AML-193 (cell line): ENCODE measurements at places on chromosomes 6 and 20.
A peak's percentile ranks its signal among the peaks of the same experiment; 100 is the strongest.

GRCh38 chr6:47094241-47094925 lies 52.3 kb upstream of the ADGRF1 start:
- DNase-seq: no peak

DNA sequence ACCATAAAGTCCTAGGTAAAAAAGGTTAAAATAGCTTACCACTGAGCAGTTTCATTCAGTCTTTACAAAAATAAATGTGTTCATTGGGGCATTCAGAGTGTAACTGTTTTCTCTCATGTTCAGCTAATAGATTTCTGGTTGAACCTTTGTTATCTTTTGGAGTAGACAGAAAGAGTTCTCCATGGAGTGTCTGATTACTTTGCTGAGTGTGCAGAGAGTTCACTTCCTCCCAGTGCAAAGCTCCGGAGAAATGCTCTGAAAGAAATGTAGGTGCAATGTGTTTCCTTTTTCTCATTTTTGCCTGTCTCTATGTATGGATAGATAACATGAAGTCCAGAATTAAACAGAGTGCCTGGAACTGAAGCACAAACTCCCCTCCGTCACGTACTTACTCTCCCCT lies 52.6 kb downstream of the JAG1 start:
- no peak for DNase-seq

GRCh38 chr20:51828762-51829161 lies 26.4 kb upstream of the SALL4 start:
- DNase-seq: no peak

GRCh38 chr6:27836141-27836782 lies 75.9 kb downstream of the OR2B2 start:
- DNase-seq: peak; percentile 25

DNA sequence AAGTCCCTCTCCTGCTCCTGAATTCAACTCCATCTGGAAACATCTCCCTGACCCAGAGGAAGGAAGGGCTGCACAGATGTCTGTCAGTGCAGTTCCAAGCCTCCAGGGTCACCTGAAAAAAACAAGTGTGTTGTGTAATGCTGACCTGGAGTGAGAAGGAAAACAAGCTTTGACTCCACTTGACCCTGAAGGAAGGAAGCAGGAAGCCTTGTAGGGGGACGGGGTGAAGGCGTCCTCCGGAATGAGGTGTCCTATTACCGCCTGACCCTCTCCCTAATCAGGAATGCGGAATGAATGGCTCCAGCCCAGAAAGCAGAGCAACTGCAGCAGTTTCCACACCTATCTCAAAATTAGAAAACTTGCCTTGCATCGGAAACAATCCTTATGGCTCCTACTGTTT lies 13.9 kb upstream of the ADGRF5 start:
- no peak for DNase-seq

GRCh38 chr20:52859156-52859876 lies 112.8 kb upstream of the TSHZ2 start:
- no peak for DNase-seq

DNA sequence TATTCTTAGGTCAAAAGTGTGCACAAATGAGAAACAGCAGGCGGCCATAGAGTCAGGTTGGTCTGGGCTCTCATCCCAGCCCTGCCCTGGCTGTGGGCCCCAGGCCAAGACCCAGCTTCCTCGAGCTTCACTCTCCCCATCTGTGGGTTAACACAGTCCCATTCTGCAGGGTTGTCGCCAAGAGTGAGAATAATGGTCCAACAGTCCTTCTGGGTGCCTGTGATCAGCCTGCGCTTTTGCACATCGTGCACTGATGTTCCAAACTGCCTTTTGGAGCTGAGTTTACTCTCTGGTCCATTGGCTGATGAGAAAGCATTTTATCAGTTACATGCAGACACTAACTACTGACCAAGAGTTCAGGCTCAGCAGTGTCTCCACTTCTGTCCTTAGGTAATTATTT lies 82.6 kb downstream of the INSM1 start:
- DNase-seq: no peak

GRCh38 chr6:21595285-21596144 lies 2.0 kb downstream of the SOX4 start:
- no peak for DNase-seq

DNA sequence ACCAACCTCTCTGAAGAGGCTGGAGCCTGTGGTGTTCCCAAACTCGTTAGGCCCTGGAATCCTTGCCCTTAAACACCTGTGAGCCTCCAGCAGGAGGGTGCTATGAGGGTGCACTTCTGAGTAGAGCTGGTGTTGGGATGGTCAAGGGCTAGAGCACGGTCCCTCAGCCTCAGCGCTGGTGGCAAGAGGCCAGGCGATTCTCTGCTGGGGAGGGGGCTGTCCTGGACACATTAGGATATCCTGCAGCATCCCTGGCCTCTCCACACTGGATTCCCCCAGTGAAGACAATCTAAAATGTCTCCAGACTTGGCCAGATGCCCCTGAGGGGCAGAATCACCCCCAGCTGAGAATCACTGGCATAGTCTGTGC lies 157.8 kb downstream of the SYCP2 start:
- DNase-seq: no peak

GRCh38 chr20:37202267-37202943 lies 23.1 kb upstream of the MROH8 start:
- peak; percentile 49 for DNase-seq

GRCh38 chr20:10167040-10167439 lies 51.6 kb upstream of the SNAP25 start:
- no peak for DNase-seq

DNA sequence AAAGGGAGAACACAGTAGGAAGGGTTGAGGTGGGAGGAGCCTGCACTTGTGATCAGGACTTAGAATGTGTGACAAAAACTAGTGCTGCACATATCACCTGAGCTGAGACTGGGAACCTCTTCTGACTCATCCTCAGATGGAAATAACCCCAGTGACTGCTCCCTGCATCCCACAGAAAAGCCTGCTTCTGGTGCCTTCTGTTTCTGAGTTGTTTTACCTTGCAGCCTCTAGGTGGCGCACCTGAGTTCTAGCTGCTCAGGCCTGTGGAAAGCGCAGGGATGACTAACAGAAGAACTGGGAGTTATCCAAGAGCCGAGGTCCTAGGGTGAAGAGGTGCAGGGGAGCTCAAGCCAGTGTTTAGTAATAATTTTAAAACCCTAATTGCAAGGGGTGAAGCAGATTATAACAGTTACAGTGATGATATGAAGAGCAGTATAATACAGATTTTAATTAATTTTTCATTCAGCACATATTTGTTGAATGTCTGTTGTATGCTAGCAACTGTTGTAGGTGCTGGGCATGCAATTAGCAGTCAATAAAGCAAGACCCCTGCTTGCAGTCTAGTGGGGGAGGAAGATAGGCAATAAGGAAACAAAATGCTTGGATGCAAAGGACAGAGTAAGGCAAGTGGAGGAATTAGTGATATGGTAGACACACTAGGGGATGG lies 302.5 kb downstream of the DHX35 start:
- DNase-seq: peak; percentile 14

- DNase-seq: no peak
These were observed 366 bp downstream of the SLC22A1 start for GRCh38 chr6:160121981-160122380.

DNA sequence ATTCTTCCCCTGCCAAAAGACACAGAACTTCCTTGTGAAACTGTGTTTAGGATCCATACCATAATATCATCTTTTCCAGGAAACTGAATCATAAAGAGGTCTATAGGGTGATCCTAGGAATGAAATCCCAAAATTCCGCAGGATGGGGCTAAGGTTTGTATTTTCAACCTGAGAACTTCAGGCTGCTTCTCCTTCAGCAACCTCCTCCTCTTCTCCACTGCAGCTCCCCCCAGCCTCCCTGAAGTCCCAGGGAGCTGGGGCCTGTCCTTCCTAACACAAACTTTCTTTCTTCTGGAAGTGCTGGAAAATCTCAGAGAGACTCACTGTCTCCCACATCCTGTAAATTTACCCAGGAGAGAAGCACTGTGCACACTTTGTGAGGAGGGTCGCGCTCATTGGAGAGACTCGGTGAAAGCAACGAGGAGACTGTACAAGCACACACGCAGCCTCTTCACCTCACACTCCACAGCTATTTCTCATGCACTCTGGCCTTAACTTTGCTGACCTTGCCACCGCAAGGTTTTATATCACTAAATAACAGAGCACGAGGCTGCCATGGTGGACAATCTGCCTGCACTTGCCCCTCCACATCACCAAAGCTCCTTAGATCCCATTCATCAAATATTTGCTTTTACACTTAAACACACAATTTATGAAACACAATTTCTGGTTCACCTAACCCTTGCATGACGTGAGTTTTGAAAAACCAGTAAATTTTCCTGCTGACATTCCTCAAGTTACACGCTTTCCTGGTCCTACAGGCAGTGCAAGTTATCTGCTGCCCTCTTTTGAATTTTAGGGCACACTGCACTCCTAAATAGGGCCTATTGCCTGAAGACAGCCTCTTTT lies 14.3 kb downstream of the ID4 start:
- peak; percentile 9 for DNase-seq

GRCh38 chr6:100657678-100658330 lies 193.1 kb upstream of the SIM1 start:
- peak; percentile 58 for DNase-seq

DNA sequence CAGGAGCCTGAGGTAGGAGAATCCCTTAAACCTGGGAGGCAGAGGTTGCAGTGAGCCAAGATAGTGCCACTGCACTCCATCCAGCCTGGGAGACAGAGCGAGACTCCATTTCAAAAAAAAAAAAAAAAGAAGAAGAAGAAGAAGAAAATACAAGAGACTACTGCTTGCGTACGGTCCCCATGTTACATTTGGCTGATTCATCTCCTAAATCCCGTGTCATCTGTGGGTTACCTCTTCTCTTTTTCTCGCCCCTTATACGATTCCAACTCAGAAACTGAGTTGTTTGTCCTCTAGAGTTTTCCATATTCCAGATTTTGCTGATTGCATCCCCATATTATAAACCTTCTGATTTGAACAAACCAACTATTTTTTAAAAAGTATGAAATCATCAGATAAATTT lies 62.4 kb upstream of the NELFCD start:
- DNase-seq: no peak

- no peak for DNase-seq
These were observed 68.7 kb downstream of the SYCP2 start for GRCh38 chr20:59864726-59865125.

DNA sequence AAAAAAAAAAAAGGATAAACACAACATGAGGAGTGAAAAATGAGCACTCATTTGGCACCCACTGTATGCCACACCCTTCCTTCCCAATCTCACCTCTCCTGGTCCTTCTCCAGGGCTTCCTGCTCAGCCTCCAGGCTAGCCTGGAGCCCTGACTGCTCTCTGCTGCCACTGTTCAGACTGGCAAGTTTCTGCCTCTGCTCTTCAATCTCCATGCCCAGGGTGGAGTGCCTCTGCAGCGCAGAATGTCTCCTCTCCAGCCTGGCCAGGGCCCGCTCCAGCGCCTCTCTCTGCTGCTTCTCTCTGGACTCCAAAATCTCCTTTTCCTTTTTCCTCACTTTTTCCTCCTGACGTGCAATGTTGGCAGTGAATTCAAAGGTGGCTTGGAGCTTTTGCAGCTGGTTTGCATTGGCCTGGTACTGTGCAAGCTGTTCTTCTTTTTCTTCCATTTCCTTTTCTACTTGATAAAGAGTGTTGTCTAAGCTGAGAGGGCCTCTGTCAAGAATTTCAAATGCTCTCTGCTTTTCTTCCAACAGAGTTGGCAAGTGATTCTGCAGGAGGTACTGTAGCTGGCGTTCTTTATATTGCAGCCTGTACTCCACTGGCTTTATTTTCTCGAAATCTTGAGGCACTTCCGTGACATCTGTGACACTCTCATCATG lies 194.4 kb downstream of the KIF16B start:
- DNase-seq: no peak

GRCh38 chr6:88166493-88167351 lies 575 bp upstream of the CNR1 start:
- no peak for DNase-seq

DNA sequence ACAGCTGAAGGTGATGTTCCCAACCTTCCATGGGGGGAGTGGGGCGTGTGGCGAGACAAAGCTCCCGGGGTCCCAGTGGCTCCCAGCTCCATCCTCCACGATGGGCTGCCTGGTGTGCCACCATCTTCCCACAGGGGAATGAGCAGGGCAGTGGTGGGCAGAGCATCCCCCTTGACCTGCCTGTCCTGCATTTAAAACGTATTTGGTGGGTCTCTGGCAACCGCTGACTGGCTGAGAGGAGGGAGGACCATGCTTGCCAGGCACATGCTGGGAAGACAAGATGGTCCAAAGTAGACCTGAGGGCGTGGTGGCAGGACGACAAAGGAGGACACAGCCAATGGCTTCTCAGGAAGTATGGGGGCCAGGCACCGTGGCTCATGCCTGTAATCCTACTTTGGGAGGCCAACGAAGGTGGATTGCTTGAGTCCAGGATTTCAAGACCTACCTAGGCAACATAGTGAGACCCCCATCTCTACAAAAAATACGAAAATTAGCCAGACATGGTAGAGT lies 4.9 kb downstream of the TLDC2 start:
- DNase-seq: no peak

GRCh38 chr20:920311-920710 lies 4.2 kb upstream of the ANGPT4 start:
- no peak for DNase-seq

- DNase-seq: no peak
These were observed 1.1 kb downstream of the ABT1 start for GRCh38 chr6:26597821-26598220.

GRCh38 chr20:55057779-55058415 lies 582.5 kb downstream of the DOK5 start:
- no peak for DNase-seq

- no peak for DNase-seq
These were observed 739 bp downstream of the B3GAT2 start for GRCh38 chr6:70956191-70956450.

DNA sequence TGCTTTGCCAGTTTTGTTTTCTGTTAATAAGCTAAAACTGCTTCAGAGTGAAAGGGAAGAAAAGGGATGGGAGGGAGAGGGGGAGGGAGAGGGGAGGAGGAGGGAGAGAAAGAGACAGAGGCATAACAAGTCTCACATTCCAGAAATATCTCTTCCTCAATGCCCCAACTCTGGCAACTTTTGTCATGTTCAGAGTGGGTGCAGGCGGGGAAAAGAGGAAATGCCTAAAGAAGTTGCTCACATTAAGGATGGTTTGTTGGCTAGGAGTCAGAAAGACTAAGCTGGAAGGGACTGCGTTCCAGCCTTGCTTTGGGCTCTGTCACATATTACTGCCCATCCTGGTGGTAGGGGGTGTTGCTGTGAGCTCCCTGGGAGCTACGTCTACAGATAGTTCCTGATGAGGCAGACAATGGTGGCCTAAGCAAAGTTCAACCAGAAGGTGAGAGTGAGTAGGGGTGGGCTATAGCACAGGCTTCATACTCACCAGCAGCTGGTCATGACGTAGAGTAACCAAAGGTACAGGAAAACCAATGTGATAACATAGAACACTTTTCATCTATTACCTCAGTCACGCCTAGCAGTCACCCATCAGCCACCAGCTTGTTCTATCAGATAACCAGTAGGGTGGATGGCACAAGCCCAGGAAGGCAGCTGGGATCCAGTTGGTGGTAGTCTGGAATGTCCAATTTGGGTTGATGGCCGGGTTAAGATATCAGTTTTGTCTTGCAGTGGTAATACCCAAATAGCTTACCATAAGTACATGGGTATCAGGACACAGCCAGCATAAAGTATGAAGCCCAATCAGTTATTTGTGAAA lies 2.1 kb downstream of the TSPYL4 start:
- DNase-seq: no peak

GRCh38 chr6:12420626-12421025 lies 130.5 kb downstream of the EDN1 start:
- DNase-seq: no peak
